H4 (cell line): ENCODE measurements at places on chromosomes 2 and 18. TPM values are rescaled to one million over a fixed set of nuclear protein-coding genes. Genes with fewer than 3 reads are reported as not detected.

DNA sequence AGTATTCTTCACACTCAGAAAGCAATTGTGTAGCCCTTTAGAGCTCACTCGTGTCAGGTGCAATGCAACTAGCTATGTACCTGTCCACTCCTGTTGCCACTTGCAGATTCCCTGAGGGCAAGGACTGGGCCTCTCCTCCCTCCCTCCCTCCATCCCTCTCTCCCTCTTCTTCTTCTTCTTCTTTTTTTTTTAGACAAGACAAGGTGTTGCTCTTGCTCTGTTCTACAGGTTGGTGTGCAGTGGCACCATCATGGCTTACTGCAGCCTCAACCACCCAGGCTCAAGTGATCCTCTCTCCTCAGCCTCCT is 119.7 kb downstream of the ACKR3 start:
- DNase-seq, result no peak

DNA sequence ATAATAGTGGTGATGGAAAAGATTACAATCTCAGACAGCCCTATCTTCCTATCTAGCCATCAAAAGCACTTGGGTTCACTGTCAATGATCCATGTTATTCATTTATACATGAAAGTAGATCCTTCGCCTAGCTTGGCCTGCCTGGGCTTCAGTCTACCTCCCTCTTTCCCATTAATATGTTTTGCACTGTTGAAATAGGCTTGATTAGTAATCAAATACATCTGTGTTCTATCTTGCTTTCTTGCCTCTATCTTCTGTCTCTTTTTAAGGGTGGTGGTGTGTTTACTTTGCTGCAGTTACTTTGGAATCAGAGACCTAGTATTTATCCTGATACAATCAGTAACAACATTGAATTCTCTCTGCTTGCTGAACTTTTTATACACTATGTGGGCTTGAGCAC is 521.2 kb downstream of the TNS1 start:
- no peak for DNase-seq

DNA sequence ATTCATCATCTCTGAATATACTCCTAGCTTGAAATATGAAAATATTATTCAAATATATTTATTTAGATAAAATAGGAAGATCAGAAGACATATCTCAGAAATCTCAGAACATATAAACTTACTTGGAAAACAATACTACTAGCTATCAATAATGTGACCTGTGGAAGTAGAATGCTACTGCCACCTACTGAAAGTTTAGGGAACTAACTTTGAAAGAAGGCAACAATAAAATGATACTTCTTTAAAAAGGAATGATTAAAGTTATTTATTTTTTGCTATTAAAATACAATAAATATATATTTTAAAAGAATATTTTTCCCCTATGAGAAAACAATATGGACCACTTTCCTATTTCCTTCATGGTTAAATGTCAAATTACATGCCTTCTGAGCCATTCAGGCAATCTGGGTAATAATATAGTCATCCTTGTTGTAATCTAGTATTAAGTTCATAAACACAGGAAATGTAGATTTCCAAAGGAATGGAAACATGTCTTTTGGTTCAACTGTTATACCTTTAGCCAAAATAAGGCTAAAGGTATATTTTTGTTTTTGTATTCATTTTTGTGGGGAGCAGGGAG is 26.0 kb downstream of the ACADL start:
- DNase-seq, result peak; percentile 9

DNA sequence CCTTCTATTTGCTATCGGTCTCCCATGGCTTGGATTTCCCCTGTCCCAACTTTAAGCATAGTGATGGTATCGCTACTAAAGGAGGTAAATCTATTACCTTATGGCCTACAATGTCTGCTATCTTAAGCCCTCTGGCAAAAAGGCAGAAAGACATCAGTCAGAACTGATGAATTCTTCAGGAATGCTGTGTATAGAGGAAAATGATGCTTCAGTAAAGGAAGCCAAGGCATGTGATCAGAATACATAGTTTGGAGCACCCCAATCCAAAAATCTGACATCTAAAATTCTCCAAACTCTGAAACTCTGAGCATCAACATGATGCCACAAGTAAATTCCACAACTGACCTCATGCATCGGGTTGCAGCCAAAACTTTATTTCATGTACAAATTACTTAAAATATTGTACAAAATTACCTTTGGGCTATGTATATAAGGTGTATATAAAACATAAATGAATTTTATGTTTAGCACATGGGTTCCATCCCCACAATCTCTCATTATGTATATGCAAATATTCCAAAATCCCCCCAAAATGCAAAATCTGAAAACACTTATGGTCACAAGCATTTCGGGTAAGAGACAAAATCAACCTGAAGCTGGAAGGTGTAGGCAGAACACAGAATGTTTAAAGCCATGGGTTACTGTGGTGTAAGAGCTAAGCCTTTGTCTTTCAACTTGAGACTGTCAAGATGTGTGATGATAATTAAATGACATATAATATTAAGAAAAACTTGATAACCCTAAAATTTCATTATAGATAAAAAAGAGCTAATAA is 66.2 kb downstream of the CUL3 start:
- no peak for DNase-seq

FAM237A gene
- not detected in 2 replicates for total RNA-seq
